Activated CD4-positive, alpha-beta T cell treated with anti-CD3 and anti-CD28 coated beads for 48 hours (primary cell): ENCODE measurements at places on chromosomes 7 and 10.
A peak's percentile ranks its signal among the peaks of the same experiment; 100 is the strongest.

DNA sequence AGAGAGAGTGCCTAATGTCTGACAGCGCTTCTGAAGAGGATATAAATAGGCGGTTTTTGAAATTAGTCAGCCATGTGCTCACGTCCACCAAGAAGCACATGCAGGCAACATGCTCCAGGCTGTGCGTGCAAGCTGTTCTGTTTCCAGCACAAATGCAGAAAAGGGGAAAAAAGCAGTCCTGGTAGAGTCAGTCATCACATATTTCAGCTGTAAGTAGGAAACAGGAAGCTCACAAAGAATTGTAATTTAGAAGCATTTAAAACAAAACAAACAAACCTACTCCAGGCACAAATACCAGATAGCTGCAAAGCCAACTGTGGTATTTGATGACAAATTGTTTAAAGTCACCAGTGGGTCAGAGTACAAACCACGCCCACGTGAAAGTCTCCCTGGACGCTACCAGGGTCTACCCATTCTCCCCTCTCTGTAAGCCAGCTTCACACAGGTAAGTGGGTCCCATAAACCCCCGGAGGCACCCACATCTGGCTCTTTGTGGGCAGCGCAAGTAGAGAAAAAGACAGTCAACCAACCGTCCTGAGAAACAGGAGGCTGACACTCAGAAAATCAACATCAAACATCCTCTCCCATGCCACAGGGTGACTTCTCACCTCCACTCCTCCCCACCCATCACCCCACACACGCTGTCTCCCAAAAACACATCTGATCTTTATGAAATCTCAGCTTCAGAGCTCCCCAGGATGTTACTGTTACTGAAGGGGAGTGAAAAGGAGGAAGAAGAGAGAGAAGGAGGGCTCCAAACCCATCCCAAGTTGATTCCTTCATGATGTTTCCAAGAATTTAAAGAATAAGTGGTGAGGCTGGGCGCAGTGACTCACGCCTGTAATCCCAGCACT is 186.4 kb downstream of the FAM107B start:
- peak; percentile 72 for DNase-seq

- no peak for DNase-seq
Measured at GRCh38 chr7:13953368-13953767, 36.1 kb downstream of the ETV1 start.

GRCh38 chr7:50181081-50181480 is 88.0 kb upstream of the ZPBP start:
- no peak for DNase-seq

DNA sequence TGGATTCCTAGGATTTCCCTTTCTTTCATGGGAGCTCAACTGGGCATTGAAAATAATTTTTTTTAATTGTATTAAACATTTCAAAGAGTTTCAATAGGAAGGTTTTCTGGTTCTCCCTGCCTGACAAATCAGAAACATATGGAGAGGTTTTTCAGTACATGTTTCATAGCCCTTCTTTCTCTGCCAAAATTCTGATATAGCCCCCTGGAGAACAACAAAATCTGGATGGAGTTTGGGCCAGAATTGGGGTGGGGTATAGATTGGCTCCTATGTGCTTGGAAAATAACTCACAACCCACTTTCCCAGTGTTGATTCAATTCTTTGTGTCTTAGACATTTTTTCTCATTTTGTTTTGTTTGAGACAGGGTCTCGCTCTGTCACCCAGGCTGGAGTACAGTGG is 24.6 kb upstream of the EIF4H start:
- DNase-seq, result no peak

DNA sequence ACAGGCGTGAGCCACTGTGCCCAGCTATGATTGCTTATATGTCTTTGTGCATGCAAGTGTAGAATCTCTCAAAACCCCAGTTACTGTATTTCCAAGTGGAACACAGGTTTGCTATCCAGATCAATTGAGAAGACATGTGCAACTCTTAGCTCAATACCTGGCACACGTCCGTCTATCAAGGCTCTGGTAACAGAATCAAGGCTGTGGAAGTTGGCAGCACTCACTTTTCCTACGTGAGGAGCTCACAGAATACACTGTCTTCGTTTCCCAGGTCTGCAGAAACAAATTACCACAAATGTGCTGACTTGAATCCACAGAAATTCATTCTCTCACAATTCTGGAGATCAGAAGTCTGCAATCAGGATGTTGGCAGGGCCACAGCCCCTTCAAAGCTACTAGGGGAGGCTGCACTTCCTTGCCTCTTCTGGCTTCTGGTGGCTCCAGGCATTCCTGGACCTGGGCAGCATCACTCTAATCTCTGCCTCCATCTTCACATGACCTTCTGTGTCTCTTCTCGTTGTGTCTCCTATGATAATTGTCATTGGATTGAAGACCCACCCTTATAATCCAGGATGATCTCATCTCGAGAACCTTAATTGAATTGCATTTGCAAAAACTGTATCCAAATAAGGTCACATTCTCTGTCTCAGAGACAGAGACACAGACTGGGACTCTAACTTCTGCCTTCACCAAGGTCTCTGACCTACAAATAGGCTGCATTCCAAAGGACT is 84.8 kb upstream of the C7orf33 start:
- DNase-seq, result no peak

DNA sequence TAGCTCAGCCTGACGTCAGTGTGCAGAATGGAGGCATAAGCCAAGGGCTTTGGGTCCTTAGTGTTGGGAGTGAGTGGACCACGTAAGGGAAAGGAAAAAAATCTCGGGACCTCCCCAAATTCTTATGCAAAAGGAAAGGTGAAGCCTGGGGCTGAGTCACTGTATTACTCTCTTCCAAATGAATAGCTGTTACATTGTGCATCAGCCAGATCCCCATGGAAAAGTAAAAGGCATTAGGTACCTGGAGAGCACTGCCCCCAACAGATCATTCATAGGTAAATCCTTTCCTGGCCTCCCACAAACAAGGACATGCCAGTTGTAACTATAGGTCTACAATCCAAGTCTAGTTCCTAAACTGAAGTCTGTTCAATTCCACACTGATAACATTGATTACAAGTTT is 170.5 kb downstream of the C1GALT1 start:
- DNase-seq, result no peak

DNA sequence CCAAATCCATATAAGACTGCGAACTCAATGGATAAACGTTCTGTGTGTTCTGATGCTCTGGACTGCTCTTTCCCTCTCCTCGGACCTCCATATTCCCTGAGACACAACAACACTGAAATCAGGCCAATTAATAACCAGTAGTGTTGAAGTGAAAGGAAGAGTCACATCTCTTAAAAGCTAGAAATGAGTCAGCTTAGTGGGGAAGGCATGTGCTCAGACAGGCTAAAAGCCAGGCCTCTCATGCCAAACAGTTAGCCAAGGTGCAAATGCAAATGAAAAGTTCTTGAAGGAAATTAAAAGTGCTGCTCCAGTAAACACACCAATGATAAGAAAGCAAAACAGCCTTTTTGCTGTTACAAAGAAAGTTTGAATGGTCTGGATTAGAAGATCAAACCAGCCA is 29.3 kb downstream of the TNS3 start:
- no peak for DNase-seq

- no peak for DNase-seq
Measured at GRCh38 chr7:150431839-150432658, 18.4 kb upstream of the GIMAP8 start.

GRCh38 chr10:119252051-119252465 is 44.7 kb downstream of the GRK5 start:
- DNase-seq, result no peak

DNA sequence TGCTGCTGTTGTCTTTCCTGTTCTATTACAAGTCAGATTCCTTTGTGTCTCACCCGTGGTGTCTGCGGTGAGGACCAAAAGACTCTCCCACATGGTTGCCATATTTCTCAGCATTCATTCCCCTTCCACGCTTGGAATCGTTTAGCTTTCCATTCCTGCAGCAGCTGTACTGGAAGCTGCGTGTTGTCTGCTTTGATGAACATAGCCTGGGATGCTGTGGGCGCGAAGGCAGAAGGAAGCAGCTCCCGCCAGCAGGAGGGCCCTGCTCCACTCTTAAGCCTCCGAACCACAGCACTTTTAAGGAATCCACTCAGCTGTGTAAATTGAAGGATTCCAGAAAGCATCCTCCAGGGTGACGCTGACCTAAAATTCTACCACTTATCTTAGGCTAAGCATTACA is 303.6 kb upstream of the PITRM1 start:
- no peak for DNase-seq

- peak; percentile 2 for DNase-seq
Measured at GRCh38 chr7:81684514-81685269, 85.2 kb downstream of the HGF start.

DNA sequence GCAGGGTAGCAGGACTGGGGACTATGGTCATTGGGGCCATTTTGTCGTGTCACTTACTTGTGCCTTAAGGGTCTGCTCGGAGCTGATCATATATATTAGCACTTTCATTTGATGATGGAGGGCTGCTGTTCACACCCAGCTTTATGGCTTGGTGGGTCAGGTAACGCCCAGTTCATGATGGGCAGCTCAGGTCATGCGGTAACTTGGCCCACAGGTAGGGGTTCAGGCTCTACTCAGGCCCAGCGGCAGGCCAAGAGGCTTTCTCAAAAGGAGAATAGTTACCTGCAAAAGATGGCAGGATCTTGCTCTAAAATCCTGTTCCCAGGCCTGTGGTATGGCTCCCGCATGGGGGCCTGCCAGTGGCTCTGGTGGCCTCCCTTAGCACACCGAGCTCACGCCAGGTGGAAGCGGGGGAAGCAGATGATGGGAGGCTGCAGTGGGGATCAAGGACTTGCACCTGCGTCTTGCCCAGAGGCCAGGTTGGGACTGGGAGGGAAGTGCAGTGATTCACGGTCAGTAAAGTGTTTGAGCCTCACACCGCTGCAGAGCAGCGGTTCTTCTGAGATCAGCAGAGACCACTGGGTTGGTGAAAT is 109.5 kb downstream of the ADCY1 start:
- no peak for DNase-seq

- no peak for DNase-seq
Measured at GRCh38 chr10:94890264-94891022, 48.0 kb upstream of the CYP2C9 start.

- no peak for DNase-seq
Measured at GRCh38 chr10:21069278-21069677, 172.2 kb upstream of the NEBL start.

GRCh38 chr7:105044449-105045070 is 30.6 kb downstream of the KMT2E start:
- no peak for DNase-seq

- DNase-seq, result peak; percentile 29
Measured at GRCh38 chr7:37371755-37372154, 76.9 kb downstream of the ELMO1 start.

DNA sequence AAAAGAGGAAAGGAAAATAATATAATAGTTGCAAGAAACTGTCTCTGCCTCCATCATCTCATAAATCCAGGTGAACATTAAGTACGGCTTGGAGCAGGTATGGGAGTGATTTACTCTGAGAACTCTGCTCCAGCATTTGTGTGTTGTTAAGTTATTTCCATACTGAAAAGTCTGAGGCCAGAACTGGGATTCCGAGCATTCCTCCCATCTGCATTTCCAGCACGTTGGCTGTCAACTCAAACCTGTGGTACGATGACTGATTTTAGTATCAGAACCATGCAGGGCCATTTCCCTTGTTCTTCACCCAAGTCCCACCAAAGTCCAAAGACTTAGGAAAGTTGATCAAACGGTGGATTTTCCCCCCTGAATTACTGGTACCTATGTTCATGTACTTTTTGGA is 104.9 kb downstream of the CREB5 start:
- no peak for DNase-seq

DNA sequence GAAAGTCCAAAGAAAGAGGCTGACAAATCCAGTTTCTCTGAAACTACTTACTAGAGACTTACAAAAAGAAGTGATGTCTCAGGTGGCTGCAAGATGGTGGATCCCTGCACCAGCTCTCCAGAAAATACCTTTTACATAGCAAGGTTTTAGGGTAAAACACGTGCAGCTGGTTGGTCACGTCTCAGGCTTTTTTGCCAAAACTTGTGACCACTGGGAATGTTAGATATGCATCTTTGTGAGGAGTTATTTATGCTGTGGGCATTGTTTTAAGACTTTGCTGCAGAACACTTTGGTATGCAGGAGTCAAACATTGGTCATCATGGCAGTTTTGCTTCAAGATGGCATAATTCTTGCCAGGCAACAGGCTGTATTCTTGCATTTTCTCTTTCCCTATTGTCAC is 1352.8 kb downstream of the REEP3 start:
- DNase-seq, result no peak

DNA sequence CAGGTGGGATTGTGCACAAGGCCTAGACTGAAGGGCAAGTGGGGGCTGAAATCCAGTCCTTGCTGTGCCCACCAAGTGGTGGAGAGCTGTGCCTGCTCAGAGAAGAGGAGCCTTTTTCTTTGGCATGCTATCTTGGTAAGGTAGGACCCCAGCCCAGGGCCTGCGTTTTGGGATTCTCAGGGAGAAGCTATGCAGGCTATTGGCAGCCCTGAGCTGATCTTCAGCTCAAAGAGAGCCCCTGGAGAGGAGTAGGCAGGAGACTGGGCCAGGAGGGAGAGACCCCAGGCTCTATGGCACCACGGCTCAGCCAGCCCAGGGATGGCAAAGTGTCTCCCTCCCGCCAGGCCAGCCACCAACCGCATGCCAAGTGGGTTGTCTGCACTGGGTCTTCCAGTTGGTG is 119.2 kb upstream of the PCBD1 start:
- DNase-seq, result no peak

DNA sequence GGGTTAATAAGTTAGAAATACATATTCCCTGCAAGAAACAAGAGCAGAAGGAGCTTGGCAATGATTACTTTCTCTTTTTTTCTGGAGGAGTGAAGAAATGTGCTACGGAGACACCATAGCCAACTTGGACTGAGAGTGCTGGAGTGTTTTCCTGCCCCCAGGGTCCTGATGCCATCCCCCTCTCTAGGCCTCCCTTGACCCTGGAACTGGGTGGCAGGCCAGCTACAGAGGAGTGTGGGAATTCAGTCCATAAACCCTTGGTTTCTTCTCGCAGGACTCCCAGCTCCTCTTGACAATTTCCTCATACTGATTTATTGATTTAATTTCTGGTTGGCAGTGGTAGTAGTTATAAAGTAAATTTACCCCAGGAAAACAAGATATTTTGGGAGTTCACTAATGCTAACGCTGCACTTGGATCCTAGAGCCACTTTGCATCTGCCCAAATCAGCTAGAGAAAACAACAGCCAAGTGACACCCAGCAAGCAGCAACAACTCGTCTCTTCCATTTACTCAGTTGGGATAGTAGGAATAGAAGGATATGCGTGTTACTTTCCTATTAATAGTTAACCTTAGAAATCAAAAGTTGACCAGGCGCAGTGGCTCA is 76.4 kb upstream of the CELF2 start:
- DNase-seq, result no peak
